SIG-M5 (cell line): ENCODE measurements at places on chromosomes 4 and X.

DNA sequence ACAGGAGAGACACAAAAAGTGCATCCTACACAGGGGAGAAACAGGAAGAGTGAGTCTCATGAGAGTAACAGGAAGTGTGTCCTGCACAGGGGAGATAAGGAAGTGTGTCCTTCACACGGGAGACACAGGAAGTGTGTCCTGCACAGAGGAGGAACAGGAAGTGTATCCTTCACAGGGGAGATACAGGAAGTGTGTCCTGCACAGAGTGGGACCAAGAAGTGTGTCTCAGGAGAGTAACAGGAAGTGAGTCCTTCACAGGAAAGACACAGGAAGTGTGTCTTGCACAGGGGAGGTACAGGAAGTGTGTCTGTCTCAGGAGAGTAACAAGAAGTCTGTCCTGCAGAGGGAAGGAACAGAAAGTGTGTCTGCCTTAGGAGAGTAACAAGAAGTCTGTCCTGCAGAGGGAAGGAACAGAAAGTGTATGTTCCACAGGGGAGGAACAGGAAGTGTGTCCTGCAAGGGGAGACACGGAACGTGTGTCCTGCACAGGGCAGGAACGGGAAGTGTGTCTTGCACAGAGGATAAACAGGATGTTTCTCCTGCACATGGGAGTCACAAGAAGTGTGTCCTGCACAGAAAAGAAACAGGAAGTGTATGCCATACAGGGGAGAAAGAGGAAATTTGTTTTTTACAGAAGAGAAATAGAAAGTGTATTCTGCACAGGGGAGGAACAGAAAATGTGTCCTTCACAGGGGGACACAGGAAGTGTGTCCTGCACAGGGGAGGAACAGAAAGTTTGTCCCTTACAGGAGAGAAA lies 102.0 kb downstream of the ARSF start:
- no peak for DNase-seq

- DNase-seq = no peak
Measured at GRCh38 chr4:135497563-135498152, 1296.1 kb upstream of the PABPC4L start.

- no peak for DNase-seq
Measured at GRCh38 chr4:31043382-31044062, 323.4 kb downstream of the PCDH7 start.

DNA sequence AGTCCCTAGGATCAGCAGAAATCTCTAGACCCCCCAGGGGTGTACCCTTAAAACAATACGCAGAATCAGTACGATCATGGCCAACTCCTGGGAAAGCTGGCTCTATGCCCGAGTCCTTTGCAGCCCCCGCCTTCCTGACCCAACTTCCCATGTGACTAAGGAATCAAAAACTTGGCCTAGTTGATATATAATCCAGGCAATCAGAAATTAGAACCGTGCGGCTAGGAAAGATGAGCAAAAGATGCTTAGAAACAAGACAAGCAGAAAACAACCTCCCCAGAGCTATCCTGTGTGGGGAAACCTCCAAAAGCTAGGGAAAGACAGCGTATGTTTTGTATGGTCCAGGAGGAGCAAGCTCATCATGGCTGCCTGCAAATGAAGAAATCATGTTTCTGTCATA lies 110.0 kb downstream of the PPARGC1A start:
- DNase-seq = no peak

GRCh38 chr4:7332216-7333023 lies 102.3 kb downstream of the PSAPL1 start:
- no peak for DNase-seq
